Stimulated activated CD4-positive, alpha-beta T cell treated with anti-CD3 and anti-CD28 coated beads, Interleukin-15, amount 100 ng/mL, for 48 hours (primary cell): ENCODE measurements at places on chromosomes 5 and 9.

GRCh38 chr5:101326766-101327165, 423.7 kb upstream of the ST8SIA4 start:
- no peak for DNase-seq

DNA sequence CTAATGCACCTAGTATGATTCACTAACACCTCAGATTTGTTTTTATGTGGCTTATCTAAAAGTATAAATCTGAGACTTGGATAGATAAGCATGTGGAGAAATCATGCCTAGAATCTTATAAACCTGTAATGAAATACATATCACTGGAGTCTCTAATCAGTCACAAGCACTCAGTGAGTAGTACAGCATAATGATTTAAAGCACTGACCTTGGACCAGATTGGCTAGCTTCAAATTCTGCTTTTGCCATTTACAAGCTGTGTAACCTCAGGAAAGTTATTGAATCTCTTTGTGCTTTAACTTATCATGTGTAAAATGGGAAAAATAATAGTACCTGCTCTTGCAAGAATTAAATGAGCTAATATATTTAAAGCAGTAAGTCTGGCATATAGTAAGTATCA, 61.2 kb upstream of the ALDH1A1 start:
- DNase-seq = no peak

- DNase-seq = no peak
Observed at GRCh38 chr9:33144551-33144950, 22.6 kb downstream of the B4GALT1 start.

GRCh38 chr9:118961857-118962256, 407.4 kb downstream of the BRINP1 start:
- no peak for DNase-seq

DNA sequence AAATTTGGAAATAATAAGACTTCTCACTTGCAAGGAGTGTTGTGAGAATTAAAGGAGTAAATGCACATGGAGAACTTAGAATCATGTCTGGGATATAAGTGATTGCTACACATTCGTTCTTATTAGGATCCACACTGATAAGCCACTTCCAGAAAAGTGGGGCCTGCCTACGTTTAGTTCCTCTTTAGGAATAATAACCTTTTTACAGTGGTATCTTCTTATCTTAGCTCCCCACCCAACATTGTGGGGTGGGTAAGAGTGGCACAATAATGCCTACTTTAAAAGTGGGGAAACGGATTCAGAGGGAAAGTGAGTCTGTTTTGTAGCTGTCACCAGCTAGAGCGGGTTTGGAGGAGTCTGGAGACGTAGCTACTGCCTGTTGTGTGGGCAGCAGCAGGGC, 16.0 kb downstream of the DOCK2 start:
- DNase-seq = no peak

GRCh38 chr9:106404137-106404536, 458.8 kb upstream of the ZNF462 start:
- DNase-seq = no peak

DNA sequence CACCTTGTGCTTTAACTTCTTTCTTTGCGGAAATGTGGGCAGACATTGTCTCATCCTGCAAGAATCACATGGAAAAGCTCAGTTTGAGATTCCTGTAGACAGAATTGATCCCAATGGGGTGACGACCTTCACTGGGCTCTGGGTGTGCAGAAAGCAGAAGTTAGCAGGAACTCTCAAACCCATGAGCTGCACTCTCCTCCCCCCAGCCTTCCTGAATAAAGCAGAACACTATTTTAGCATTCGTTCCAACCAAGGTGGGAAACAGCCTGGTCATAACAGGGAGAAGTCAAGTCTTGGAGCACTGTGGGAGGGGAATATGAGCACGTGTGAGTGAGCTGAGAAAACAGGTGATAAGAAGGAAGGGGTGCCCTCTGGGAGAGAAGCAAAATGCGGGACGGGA, 87.4 kb upstream of the FER start:
- no peak for DNase-seq

GRCh38 chr9:135926402-135927194, 19.3 kb upstream of the CAMSAP1 start:
- DNase-seq = peak; percentile 89

DNA sequence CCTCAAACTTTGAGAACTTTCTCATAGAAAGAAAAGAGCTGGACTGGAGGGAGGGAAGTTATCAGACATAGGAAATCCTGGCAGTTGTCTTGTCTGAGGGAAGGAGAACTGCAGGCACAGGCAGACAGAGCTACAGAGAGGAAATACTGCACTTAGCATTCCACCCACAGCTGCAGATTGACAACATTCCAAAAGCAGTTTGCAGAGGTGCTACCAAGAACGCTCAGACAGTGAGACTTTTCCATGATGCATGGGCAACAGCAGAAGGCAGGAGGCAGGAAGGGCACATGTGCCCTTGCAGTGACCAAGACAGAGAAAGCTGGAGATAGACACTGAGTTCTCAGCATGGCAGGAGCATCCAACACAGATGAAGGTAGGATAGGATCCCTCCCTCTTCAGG, 327.5 kb upstream of the ZNF462 start:
- no peak for DNase-seq

DNA sequence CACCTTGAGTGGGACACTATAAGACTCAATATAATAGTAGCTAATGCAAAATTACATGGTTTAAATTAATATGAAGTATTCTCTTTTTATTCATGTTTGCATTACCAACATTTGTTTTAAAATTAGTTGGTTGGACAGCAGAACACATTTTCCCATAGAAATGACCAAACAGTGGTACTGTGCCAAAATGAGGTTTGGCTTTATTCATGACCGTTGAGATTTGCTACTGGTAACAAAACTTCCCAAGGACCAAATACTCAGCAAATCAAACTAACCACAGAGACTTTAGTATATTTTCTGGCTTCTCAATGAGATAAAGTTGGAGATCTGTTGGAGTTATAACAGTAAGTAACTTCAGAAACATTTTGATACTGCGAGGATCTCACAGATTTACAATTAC, 637.8 kb upstream of the MEF2C start:
- DNase-seq = no peak

DNA sequence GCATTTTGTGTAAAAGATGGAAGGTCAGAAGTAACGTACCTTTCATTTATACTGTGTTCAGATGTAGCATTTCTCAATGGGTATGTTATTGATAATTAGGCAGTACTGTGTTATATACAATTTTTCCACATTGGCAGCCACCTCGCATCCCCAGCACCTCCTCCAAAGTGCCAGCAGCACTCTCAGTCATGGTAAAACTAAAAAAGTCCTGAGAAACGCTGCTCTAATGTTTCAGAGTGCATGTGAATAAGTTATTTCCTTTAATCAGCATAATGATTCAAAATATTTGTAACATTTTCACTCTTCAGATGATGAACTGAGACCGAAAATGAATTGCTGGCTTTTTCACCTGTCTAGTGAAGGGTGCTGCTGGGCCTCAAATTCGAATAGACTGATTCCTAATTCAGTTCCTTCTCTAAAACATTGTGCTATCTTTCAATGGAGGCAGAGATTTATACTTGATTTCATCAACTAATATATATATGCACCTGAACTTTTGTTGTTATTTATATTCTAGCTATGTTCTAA, 79.9 kb upstream of the ANKRD55 start:
- no peak for DNase-seq

GRCh38 chr5:77893225-77893860, 117.2 kb upstream of the TBCA start:
- no peak for DNase-seq
